ENCODE measurements at places on chromosomes 6 and 20. TPM values are rescaled to one million over a fixed set of nuclear protein-coding genes. Genes with fewer than 3 reads are reported as not detected.

Gene FOXF2
- total RNA-seq = not detected

Gene SLC17A9
- total RNA-seq = 41.7 TPM

DNA sequence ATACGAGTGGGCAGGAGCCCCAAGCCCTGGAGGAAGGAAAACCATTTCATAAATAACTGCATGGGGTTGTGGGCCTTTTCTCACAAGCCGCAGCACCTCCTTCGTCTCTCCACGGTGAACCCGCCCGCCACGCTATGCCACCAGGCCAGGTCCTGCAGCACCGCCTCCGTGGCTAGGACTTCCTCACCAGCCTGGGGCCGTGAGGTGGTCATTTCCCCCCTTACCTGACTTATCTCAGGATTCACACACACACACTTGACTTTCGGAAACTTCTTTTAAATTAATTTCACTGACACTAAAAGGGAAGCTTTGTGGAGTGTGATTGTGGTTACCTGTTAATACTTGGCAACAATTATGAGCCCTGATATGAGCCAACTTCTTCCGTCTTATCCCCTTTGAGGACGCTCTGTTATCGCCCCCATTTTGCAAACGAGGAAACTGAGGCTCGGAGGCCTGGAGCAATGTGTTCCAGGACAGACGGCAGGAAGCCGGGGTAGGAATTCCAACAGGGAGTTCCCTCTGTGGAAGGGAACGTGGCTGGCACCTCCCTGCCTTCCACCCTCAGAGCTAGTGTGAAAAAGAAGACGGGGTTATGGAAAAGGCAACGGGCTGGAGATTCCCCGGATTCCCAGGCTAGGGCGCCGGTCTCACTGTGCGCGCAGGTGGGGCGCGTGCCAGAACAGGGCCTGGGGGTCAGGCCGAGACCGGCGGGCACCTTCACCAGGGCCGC lies 817 bp upstream of the SLCO4A1 start:
- DNase-seq = no peak

GRCh38 chr6:46513533-46513932 lies 22.3 kb upstream of the RCAN2 start:
- no peak for DNase-seq

Gene MUC21
- not detected for total RNA-seq

Gene LAMA2
- total RNA-seq = 6.4 TPM

Measured in WTC11 (cell line).